Umbilical cord (tissue), 2 donors: ENCODE measurements at places on chromosomes 5 and 9. TPM values are rescaled to one million over a fixed set of nuclear protein-coding genes. Genes with fewer than 3 reads are reported as not detected.

The C1QTNF2 gene
- total RNA-seq = not detected

The TSTD2 gene
- total RNA-seq = 17.6 TPM

The PCDHGA4 gene
- total RNA-seq = 6.0 TPM

The LCN9 gene
- total RNA-seq = not detected

GRCh38 chr5:148976569-148977381 is 86.1 kb downstream of the SH3TC2 start:
- DNase-seq = no peak

- DNase-seq = peak; percentile 77
Measured at GRCh38 chr9:16074963-16075362, 522.1 kb downstream of the CCDC171 start.

- no peak for DNase-seq
Measured at GRCh38 chr5:142245786-142246185, 79.0 kb downstream of the SPRY4 start.

- peak; percentile 28 for DNase-seq
Measured at GRCh38 chr5:1246711-1247431, 21.7 kb downstream of the SLC6A18 start.
